ENCODE measurements at places on chromosomes 16 and 17.

DNA sequence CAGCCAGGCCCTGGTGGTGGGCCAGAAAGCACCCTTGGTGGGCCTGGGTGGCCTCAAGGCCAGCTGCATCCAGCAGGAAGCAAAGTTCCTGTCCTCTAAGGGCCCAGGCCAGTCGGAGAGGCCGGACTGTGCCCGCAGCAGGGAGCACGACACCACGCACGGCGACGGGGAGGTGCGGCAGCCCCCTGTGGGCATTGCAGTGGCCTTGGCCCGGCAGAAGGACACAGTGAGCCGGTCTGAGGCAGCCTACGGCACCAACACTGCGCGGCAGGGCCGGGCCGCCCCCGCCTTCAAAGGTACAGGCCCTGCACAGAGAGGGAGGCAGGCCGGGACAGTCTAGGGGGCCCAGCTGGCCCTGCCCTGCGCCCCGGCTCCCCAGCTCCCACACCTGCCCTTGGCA is 48.0 kb downstream of the BAHCC1 start:
- no peak for DNase-seq

GRCh38 chr16:74199066-74199841 is 97.4 kb upstream of the PSMD7 start:
- DNase-seq: no peak

- no peak for DNase-seq
Measured at GRCh38 chr16:68000450-68000849, 1.2 kb upstream of the DPEP2 start.

- DNase-seq: no peak
Measured at GRCh38 chr17:7463372-7463846, 16.0 kb downstream of the ZBTB4 start.

DNA sequence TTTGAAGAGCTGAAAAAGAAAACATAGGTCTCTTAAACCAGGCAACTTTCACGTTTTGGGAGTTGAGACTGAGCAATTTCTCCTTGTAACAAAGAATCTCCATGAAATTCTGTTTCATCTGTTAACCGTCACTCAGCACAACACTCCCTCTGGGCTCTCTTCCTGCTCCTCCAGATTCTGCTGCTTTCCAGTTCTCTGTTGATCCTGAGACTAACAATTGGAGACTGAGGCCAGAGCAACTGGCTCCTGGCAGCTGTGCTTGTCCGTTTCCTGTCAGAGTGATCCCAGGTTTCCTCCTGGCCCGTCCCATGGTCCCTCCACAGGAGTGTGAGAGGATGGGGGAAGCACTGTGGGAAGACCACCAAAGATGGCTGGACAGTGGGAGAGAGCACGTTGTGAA is 32.5 kb downstream of the IST1 start:
- DNase-seq: no peak

- no peak for DNase-seq
Measured at GRCh38 chr17:46917516-46917915, 5.4 kb upstream of the GOSR2 start.

GRCh38 chr17:5902181-5903140 is 167.7 kb upstream of the WSCD1 start:
- DNase-seq: no peak

DNA sequence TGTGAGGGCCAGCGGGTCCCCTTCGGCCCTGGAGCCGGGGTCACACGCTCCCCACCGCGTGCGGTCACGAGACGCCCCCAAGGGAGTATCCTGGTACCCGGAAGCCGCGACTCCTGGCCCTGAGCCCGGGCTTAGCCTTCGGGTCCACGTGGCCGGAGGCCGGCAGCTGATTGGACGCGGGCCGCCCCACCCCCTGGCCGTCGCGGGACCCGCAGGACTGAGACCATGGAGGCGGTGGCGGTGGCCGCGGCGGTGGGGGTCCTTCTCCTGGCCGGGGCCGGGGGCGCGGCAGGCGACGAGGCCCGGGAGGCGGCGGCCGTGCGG is at the start of gene NAGLU:
Gene NAGLU, plus strand, starts transcription at position 194 of the 324 bp plus-strand sequence. Its CDS starts 32 bp downstream, at position 226.
- peak; percentile 95 for DNase-seq

- DNase-seq: peak; percentile 64
Measured at GRCh38 chr17:59154292-59154720, 680 bp downstream of the SKA2 start.

- no peak for DNase-seq
Measured at GRCh38 chr17:1905190-1905913, 75.5 kb downstream of the RPA1 start.
